GM13977 (cell line): ENCODE measurements at places on chromosomes 7 and 10.
A peak's percentile ranks its signal among the peaks of the same experiment; 100 is the strongest.

- DNase-seq = no peak
These were observed 124.3 kb upstream of the UNC5B start for GRCh38 chr10:71088054-71088453.

DNA sequence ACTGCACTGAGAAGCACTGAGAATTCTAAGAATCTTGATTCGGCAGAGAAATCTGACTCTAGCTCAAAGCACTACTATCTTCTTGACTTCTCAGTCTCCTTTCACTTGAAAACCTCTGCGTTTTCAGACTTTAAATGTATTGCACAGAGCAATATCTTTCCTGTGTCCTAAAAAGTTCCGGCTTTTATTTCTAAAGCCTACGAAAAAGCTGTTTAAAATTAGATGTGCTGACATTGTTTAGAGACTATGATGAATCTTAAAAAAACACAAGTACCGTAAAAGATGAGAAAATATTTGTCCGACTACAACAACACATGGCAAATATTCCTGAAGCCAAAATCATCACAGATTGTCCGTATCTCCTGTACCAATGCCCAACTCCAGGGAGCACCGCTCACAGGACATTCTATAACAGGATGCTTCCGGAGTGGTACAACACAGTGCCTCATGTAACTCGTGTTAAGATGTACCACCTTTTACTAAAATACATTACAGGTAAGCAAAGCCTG, 136.9 kb downstream of the CUBN start:
- no peak for DNase-seq

DNA sequence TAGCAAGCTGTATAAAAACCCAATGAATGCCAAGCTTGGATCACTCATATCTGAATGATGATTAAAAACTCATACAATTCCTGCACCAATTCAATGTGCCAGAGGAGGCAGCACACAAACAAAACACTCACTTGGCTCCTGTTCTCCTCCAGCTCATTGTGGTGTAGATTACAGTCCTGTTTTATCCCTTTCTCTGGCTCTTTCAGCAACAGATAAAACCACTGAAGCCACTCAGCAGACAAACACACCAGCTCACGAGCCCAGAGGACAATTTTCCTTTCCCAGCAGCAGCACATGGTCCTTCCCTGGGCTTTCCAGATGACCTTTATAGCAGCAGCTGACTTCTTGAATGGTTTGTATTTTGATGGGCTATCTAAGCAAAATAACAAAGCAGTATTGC, 107.3 kb upstream of the STARD3NL start:
- no peak for DNase-seq

DNA sequence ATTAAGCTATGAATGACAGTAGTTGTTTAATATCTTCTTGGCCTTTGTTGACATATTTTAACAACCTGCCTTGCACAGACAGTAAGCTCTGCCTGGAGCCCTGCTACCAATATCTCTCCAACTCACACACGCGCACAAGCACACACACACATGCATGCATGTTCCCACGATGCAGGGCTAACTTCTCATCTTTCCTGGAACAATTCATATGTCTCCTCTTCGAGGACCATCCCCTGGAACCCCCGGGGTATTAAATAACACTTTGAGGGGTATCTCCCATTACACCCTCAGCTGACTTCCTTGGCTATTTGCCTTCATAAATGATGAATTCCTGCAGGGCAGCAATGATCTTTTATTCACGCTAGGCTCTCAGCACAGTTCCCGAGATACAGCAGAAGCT, 258.0 kb downstream of the TRIL start:
- DNase-seq = no peak

GRCh38 chr7:26616235-26616634, 248.2 kb downstream of the SKAP2 start:
- DNase-seq = no peak

- no peak for DNase-seq
These were observed 65.0 kb upstream of the RAB18 start for GRCh38 chr10:27439101-27439500.

DNA sequence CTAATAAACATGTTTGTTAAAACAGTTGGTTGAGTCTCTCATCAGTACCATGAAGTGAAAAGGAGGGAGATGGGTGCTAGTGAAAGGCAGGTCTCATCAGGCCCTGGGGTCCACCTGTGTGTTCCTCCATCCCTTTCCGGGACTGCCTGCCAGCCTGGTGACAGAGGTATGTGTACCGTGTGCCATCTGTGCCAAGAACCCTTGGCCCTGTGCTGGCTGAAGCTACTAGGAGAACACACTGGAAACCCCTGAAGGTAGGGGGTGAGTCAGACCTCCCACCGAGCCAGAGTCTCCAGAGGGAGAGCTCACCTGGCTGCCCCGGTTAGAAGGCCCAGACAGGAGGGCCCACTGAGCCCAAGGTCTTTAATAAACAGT, 2.3 kb downstream of the DDIT4 start:
- DNase-seq = no peak

DNA sequence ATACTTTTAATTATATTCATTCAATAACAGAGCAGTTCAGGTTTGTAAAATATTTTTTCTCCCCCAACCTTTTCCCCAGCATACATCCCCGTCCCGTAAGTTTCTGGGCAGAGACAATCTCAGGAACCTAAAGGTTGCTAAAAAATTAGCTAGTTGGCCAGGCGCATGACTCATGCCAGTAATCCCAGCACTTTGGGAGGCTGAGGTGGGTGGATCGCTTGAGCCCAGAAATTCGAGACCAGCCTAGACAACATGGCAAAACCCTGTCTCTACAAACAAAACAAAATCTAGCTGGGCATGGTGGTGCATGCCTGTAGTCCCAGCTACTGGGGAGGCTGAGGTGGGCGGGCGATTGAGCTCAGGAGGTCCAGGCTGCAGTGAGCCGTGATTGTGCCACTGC, 40.2 kb downstream of the TCF7L2 start:
- no peak for DNase-seq

GRCh38 chr7:25529320-25529719, 301.0 kb upstream of the NPVF start:
- DNase-seq = no peak

GRCh38 chr7:68279827-68280400, 1283.3 kb downstream of the TYW1 start:
- no peak for DNase-seq

DNA sequence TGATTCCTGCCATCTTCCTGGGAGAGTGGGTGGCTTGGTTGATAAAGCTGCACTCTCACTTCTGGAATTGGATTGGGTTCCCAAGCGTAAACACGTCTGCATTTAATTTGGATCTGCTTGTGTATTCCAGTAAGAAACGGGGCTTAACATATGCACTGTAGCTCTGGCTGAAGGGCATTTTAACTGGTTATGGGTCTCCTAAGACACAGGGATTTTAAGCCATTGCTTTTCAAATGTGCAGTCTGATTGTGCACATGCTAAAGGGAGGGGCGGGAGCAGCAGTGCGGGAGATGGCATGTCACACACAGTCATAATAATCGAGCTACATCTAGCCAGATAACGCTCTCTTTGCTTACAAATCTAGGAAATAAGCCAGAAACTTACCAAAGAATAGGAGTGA, 247.3 kb upstream of the LYZL1 start:
- DNase-seq = no peak

DNA sequence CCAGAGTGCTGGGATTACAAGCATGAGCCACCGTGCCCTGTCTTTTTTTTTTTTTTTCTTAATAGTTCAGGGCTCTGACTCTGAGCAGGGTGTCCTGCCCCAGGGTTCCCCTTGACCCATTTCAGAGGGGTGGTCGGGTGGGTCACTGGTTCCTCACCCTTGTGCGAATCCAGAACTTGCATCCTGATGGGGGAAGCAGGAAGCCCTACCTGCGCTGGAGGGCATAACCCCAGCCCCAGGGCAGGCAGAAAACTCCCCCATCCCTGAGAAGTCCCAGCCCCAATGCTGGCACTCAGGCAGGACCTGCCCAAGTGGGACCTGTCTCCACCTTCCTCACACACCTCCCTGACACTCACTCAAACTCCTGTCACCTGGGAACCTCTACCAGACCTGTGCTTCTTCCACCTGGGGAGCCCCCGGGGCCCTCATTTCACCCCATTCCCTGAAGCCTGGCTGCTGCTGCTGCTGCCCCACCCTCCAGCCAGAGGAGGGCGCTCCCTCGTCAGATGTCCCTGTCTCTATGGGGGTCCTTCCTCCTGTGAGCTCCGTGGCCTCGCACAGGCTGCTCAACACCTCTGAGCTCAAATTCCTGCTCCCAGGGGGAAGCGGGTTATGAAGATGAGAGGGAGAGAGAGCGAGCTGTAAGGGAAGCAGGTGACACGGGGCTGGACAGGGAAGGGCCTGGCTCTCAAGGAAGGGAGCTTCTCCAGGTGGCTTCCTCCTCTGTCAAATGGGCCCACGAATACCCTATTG, 15.1 kb upstream of the ZNF273 start:
- DNase-seq = peak; percentile 28

DNA sequence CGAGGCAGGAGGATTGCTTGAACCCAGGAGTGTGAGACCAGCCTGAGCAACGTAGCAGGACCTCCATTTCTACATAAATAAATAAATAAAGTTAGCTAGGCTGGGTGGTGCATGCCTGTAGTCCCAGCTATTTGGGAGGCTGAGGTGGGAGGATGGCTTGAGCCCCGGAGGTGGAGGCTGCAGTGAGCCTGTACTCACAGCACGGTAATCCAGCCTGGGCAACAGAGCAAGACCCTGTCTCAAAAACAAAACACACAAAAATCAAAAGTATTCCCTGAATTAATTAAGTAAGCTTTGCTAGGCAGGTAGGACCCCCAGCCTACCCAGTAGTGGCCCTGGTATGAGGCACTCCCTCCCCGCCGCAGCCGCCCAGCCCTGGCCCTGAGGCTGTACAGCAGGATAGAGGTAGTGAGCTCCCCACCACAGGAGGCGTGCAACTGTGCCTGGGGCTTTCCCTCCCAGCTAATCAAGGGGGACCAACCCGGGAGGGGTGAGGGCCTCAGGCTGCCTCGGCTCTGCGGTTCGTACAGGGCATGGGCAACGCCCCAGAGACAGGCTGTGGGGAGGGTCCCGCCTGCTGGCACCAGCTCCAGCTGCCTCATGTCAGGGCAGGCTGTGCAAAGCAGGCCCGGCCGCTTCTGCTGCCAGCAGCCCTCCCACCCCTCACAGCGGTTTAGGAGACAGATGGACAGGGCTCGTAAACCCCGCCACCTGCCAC, 1.0 kb upstream of the CYP2W1 start:
- no peak for DNase-seq

- peak; percentile 19 for DNase-seq
These were observed 200.9 kb downstream of the CREB5 start for GRCh38 chr7:28613262-28613661.

DNA sequence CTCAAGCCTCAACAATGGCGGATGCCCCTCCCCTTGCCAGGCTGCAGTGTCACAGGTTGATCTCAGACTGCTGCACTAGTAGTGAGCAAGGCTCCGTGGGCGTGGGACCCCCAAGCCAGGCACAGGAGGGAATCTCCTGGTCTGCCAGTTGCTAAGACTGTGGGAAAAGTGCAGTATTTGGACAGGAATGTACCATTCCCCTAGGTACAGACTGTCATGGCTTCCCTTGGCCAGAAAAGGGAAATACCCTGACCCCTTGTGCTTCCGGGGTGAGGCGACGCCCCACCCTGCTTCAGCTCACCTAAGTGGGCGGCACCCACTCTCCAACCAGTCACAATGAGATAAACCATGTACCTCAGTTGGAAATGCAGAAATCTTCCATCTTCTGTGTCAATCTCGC, 44.0 kb upstream of the TMEM243 start:
- no peak for DNase-seq

DNA sequence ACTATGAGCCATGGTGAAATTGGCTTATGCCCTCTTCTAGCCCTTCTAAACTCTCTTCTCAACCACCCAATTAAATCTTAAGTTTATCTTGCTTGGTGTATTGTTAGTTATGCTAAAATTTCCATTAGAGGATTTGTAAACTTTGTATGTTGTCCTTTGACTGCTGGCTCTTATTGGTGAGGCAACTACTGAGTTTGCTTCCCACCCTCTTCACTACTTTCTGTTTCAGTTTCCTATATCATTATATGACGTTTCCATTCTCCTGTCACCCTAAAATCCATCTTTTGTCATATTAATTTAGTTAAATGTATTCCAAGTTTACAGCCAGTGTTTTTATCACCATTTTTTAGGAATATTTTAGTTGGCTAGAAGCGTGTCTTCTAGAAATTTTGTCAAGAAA, 80.9 kb upstream of the VWC2 start:
- DNase-seq = no peak

DNA sequence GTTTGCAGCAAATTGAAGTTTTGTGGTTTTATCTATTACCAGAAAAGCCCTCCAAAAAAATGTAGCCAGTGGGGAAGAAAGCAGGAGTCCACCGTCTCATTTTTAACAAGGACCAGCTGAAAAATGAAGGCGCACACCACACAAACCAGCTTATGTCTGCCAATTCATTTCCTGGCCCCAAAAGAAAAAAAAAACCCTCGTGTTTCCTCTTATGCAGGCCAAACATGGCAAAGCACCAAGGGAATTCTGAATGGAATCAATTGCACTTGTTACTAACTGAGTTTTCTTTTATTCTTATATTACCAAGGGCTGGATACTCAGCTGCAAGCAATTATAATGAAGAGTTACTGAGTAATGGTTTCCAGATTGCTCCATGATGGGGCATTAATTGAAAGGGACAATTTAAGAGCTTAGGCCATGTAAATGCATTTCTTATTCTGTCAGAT, 428.3 kb upstream of the NPVF start:
- no peak for DNase-seq

GRCh38 chr7:15043931-15044330, 141.4 kb upstream of the DGKB start:
- no peak for DNase-seq

DNA sequence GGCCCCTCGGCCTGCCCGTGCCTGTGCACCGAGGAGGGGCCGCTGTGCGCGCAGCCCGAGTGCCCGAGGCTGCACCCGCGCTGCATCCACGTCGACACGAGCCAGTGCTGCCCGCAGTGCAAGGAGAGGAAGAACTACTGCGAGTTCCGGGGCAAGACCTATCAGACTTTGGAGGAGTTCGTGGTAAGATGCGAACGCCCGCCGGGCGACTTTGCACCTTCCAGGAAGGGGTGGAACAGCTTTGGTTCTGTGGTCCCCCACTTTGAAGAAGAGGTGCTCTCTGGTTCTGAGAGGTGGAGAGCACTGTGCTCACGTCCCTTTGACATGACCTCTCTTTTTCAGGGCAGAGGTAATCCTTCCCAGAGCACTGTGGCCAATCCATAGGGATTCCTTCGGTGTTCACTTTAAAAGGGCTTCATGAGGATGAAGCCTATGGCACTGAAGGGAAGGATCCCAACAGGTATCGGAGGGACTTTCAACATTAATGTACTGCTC, 2.6 kb downstream of the VWC2 start:
- no peak for DNase-seq

DNA sequence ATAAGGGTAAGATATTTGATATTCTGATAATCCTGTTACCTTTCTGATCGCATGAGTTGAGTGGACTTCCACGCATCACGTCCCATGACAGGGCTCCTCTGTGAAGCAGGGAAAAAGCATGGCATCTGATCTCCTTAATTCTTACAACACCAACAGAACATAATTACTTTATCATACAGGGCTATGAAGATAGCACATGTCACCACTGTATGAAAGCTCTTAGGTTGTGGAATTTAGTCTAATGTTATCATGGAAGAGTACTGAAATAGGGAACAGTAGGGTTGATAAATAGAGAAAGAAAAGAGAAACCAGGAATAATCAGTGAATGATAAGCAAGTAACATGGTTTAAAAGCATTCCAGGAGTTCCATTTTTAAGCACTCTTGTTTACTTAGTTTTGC, 212.0 kb downstream of the CACNB2 start:
- no peak for DNase-seq
